ENCODE measurements at places on chromosomes 1 and 21.

- no peak for DNase-seq
Measured at GRCh38 chr1:34144766-34145165, 20.3 kb downstream of the CSMD2 start.

DNA sequence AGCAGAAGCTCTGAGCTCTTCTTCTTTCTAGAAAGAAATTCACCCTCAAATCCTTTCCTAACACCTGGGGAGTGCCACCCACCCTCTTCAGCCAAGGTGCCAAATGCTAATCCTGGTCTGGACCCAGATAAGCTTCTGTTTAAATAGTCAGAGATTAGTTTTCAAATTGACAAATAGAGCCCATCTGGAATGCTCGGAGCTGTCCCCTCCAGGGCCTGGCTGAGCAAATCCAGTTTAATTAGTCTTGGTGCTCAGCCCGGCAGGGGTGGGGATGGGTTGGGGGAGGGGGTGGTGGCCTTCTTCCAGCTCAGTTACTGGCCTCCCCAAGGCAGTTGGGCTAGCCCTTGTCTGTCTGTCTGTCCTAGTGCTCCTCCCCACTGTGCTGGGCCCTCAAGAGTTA is 269.5 kb downstream of the GRIK3 start:
- DNase-seq = no peak

DNA sequence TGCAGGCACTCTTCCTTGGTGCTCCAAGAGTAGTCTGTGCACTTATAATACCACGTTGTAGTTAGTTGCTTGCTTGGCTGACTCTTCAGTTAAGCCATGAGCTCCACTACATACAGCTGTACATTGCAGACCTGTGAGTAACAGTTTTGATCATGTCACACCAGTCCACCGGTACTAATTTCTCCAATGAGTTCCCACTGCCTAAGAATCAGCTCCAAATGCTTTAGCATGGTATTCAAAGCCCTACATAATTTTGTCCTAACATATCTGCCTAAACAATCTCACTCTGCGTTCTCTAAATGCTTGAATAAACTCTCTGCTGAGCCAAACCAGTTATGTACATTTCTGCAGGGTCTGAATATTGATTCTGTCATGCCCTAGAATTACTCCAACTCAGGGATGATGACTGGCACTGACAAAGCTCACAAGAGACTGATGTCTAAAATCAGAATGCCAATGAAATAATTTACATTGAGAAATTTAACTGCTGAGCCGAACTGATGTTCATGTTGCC is 200.7 kb downstream of the LHX8 start:
- DNase-seq = no peak

- DNase-seq = no peak
Measured at GRCh38 chr1:150493175-150493574, 6.0 kb downstream of the TARS2 start.

Measured in HuH-7.5 (cell line).